ENCODE measurements at places on chromosomes 6 and 20. TPM values are rescaled to one million over a fixed set of nuclear protein-coding genes. Genes with fewer than 3 reads are reported as not detected.

Gene LGSN
- 3.5 TPM for total RNA-seq

- no peak overlapping the region for H3K27ac ChIP-seq
- no peaks in the 10 kb centered on the region for H3K36me3 ChIP-seq
- no peaks in the 10 kb centered on the region for H3K27me3 ChIP-seq
- H3K4me1 ChIP-seq, result no peaks in the 10 kb centered on the region
Observed at GRCh38 chr6:2033544-2033943, 211.9 kb downstream of the GMDS start.

Gene EGFL8
- total RNA-seq, result 10.5 TPM

- peaks cover 2% of the 10 kb centered on the region for H3K36me3 ChIP-seq
- no peak overlapping the region for H3K27ac ChIP-seq
- no peaks in the 10 kb centered on the region for H3K4me1 ChIP-seq
- H3K4me3 ChIP-seq, result no peak overlapping the region
Observed at GRCh38 chr6:25524542-25524941, 127.5 kb upstream of the SCGN start.

DNA sequence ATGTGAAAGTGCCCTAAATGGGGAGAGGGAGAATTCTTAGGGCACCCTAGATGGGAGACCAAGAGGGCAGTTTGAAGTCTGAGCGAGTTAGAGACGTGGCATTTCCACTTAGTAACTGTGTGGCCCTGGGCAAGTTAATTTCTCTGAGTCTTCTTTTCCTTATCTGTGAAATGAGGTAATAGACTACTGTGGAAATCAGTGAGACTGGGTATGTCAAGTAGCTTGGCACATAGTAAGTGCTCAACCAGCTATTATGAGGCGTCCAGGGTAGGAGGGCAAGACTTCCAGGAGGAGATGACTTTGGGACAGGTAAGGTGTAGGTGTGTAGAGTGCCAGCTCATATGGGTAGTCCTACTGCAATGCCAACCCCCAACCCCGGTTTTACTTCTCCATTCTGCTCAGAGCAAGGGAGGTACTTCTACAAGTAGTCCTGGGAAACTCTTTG lies 770 bp downstream of the KIF3B start:
- DNase-seq, result no peak
- peak overlapping the region; percentile 74 for H3K4me3 ChIP-seq
- no peaks in the 10 kb centered on the region for H3K36me3 ChIP-seq
- H3K27me3 ChIP-seq, result no peaks in the 10 kb centered on the region
- H3K27ac ChIP-seq, result peak overlapping the region; percentile 84

Gene SOBP
- total RNA-seq, result 9.2 TPM

Gene TNF
- total RNA-seq, result 6.6 TPM

DNA sequence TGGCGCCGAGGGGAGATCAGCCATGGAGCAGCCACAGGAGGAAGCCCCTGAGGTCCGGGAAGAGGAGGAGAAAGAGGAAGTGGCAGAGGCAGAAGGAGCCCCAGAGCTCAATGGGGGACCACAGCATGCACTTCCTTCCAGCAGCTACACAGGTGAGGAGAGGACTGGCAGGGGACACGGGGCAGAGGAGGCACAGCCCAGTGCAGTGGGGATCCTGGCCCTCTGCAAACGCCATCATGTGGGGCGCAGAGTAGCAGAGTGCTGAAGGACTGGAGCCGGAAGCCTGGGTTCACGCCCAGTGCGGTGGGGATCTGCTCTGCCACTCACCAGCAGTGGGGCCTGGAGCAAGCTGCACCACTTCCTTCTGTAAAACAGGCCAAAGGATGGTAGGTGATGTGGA lies 41.1 kb upstream of the FANCE start:
- peaks cover 3% of the 10 kb centered on the region for H3K4me1 ChIP-seq
- H3K27ac ChIP-seq, result no peak overlapping the region
- no peaks in the 10 kb centered on the region for H3K27me3 ChIP-seq
- H3K4me3 ChIP-seq, result no peak overlapping the region
- no peak for DNase-seq
- no peaks in the 10 kb centered on the region for H3K36me3 ChIP-seq

Gene PNLDC1
- 0.23 TPM for total RNA-seq

Gene MYL9
- 239 TPM for total RNA-seq

Gene APOBEC2
- 0.51 TPM for total RNA-seq

Gene EPPIN
- total RNA-seq, result 0.09 TPM

GRCh38 chr20:10784554-10785183 lies 110.9 kb upstream of the JAG1 start:
- H3K4me3 ChIP-seq, result no peak overlapping the region
- no peaks in the 10 kb centered on the region for H3K4me1 ChIP-seq

DNA sequence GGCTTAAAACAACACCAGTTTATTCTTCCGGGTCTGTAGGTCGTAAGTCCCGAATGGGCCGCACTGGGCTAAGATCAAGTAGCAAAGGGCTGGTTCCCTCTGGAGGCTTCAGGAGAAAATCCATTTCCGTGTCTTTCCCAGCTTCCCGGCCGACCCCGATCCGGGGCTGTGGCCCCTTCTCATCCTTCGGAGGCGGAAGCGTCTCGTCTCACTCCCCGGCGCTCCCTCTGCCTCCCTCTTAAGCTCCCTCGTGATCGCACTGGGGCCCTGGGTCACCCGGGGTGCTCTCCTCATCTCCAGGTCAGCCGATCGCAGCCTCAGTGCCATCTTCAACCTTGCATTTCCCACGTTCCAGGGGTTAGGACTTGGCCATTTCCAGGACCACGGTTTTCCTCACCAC lies 199.4 kb downstream of the WDR27 start:
- H3K27ac ChIP-seq, result no peak overlapping the region
- no peak overlapping the region for H3K4me3 ChIP-seq

- no peaks in the 10 kb centered on the region for H3K36me3 ChIP-seq
- H3K4me1 ChIP-seq, result peaks cover 2% of the 10 kb centered on the region
- H3K4me3 ChIP-seq, result no peak overlapping the region
- H3K27me3 ChIP-seq, result no peaks in the 10 kb centered on the region
Observed at GRCh38 chr6:40348591-40348990, 238.6 kb downstream of the LRFN2 start.

- DNase-seq, result peak; percentile 43
- peaks cover 12% of the 10 kb centered on the region for H3K36me3 ChIP-seq
- no peak overlapping the region for H3K27ac ChIP-seq
- H3K27me3 ChIP-seq, result no peaks in the 10 kb centered on the region
- H3K4me1 ChIP-seq, result peaks cover 3% of the 10 kb centered on the region
- H3K4me3 ChIP-seq, result no peak overlapping the region
Observed at GRCh38 chr6:154403788-154404187, 47.2 kb upstream of the IPCEF1 start.

DNA sequence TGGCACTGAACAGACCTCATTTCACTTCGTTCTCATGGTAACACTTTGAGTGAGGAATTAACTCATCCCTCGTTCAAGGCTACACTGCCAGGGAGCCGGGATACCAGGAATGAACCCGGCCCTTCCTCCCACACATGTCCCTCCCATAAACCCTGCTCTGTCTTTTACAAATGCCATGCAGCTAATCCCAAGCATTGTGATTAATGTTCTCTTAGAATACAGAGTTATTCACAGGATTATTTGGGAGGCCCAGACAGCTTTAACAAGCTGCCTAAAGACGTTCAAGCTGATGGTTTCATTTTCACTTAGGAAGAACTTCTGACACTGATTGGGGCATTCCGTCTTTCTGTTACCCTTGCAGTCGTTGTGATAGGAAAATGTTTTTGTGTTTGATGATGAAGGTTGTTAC lies 42.5 kb upstream of the CD83 start:
- peak overlapping the region; percentile 64 for H3K27ac ChIP-seq
- H3K27me3 ChIP-seq, result no peaks in the 10 kb centered on the region
- DNase-seq, result peak; percentile 38
- H3K36me3 ChIP-seq, result no peaks in the 10 kb centered on the region
- peaks cover 4% of the 10 kb centered on the region for H3K4me1 ChIP-seq

GRCh38 chr6:130967502-130968445 lies 95.3 kb downstream of the EPB41L2 start:
- peaks cover 4% of the 10 kb centered on the region for H3K4me1 ChIP-seq
- H3K4me3 ChIP-seq, result no peak overlapping the region
- no peak overlapping the region for H3K27ac ChIP-seq

GRCh38 chr6:40313582-40313981 lies 273.6 kb downstream of the LRFN2 start:
- H3K4me3 ChIP-seq, result no peak overlapping the region
- H3K27ac ChIP-seq, result no peak overlapping the region
- peaks cover 3% of the 10 kb centered on the region for H3K27me3 ChIP-seq

Gene TMEM170B
- total RNA-seq, result 9.2 TPM

DNA sequence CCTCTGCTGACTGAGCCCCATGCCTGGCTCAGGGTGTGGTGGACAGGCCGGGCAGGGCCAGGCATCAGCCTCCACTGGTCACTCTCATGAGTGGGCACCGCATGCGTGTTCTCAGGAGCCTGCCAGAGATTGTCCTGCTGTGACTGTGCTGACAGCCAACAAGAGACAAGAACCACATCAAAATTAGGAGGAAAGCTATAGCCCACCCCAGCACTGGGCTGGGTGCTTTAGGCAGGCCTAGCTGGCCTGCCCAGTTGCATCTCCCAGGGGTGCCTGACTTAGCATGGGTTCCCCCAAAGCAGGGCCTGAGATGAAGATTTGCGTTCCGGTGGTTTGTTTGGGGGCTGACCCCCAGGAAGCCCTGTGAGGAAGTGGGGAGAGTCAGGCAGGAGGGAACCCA lies 53.9 kb downstream of the LINC00237 start:
- no peaks in the 10 kb centered on the region for H3K36me3 ChIP-seq
- H3K4me3 ChIP-seq, result no peak overlapping the region
- no peaks in the 10 kb centered on the region for H3K4me1 ChIP-seq
- no peaks in the 10 kb centered on the region for H3K27me3 ChIP-seq

- no peak for DNase-seq
- no peaks in the 10 kb centered on the region for H3K27me3 ChIP-seq
- no peaks in the 10 kb centered on the region for H3K36me3 ChIP-seq
- H3K4me3 ChIP-seq, result no peak overlapping the region
- H3K4me1 ChIP-seq, result peaks cover 45% of the 10 kb centered on the region
Observed at GRCh38 chr6:168030908-168031307, 33.4 kb downstream of the KIF25 start.

DNA sequence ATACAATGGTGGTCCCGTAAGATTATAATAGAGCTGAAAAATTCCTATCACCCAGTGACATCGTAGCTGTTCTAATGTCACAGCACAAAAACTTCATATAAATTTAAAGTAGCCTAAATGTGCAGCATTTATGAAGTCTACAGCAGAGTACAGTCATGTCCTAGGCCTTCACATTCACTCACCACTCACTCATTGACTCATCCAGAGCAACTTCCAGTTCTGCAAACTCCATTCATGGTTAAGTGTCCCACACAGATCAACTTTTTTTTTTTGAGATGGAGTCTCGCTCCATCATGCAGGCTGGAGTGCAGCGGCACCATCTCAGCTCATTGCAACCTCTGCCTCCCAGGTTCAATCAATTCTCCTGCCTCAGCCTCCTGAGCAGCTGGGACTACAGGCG lies 20.9 kb upstream of the KCNG1 start:
- no peak overlapping the region for H3K27ac ChIP-seq
- no peaks in the 10 kb centered on the region for H3K36me3 ChIP-seq
- no peaks in the 10 kb centered on the region for H3K27me3 ChIP-seq
- H3K4me1 ChIP-seq, result no peaks in the 10 kb centered on the region

Gene HLA-E
- 611 TPM for total RNA-seq

Gene HNF4A
- 0.67 TPM for total RNA-seq

- DNase-seq, result no peak
- H3K36me3 ChIP-seq, result no peaks in the 10 kb centered on the region
- H3K4me1 ChIP-seq, result peaks cover 3% of the 10 kb centered on the region
- H3K27ac ChIP-seq, result no peak overlapping the region
- H3K4me3 ChIP-seq, result no peak overlapping the region
Observed at GRCh38 chr6:80527552-80528052, 421.1 kb downstream of the BCKDHB start.

Gene CYP24A1
- total RNA-seq, result 1.5 TPM

DNA sequence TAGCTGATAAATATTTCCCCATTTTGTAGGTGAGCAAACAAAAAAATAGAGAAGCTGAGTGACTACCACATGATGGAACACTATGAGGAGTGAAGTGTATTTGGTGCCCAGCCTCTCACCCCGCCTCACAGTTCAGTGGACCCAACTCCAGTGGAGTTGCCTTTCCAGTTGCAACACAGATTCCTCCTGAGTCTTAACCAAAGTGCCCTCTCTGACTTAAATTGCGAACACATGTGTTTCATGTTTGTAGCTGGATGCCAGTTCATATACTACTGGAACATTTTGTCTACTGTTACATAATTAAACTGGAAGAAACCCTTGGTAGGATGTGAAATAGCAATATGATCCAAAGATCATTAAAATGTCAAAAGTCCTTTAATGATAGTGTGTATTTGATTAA lies 448.9 kb downstream of the COL12A1 start:
- no peaks in the 10 kb centered on the region for H3K4me1 ChIP-seq
- no peaks in the 10 kb centered on the region for H3K27me3 ChIP-seq
- DNase-seq, result peak; percentile 57
- no peak overlapping the region for H3K27ac ChIP-seq

DNA sequence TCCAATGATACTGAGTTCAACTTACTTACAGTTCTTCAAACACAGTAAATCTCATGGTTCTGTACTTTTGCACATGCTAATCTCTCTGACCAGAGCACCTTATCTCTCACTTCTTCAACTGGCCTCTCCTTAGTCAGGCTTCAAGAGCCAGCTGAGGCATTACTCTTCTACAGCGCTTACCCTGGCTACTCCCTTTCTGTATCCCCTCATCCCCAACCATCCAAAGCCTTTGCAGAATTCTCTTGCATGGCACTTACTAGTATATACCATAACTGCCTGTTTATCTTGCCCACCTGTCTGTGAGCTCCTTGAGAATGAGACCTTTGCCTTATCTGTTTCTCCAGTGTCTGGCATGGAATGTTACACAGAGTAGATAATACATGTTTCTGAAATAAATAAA lies 49.2 kb downstream of the SESN1 start:
- DNase-seq, result no peak
- H3K27ac ChIP-seq, result no peak overlapping the region
- no peaks in the 10 kb centered on the region for H3K27me3 ChIP-seq
- H3K4me1 ChIP-seq, result no peaks in the 10 kb centered on the region
- H3K4me3 ChIP-seq, result no peak overlapping the region

DNA sequence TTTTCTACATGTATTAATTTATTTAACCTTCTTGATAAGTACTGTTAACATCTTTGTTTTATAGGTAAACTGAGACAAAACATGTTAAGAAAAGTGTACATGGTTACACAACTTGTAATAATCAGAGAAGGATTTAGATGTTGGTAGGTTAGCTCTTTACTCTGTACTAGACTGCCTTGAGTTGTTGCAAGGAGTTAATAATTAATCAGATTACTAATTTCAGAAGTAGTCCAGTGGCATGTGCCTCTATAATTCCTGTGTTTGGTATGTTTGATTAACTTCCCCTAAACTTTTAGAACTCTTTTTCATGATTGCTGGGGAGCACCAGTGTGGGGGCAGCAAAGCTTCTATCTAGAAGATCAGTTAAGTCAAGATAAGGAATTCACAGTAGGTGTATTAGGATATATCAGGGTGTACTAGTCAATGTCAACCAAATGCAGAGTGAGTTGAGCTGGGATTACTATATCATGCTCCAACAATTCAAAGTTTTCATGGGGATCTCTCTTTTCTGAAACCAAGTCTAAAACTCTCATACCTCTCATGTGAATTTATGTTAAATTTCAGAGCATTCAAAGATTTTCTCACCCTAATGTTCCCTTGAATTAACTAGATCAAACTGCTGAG lies 129.7 kb upstream of the AHI1 start:
- no peaks in the 10 kb centered on the region for H3K4me1 ChIP-seq
- H3K4me3 ChIP-seq, result no peak overlapping the region
- DNase-seq, result no peak
- no peaks in the 10 kb centered on the region for H3K27me3 ChIP-seq
- no peak overlapping the region for H3K27ac ChIP-seq

Gene PACRG
- total RNA-seq, result 10.6 TPM

Gene DEFB113
- not detected for total RNA-seq

Gene TREML2
- total RNA-seq, result 1.4 TPM

Gene DBNDD2
- total RNA-seq, result 11.7 TPM

GRCh38 chr6:144559865-144560593 lies 274.9 kb downstream of the UTRN start:
- no peaks in the 10 kb centered on the region for H3K27me3 ChIP-seq
- peaks cover 13% of the 10 kb centered on the region for H3K36me3 ChIP-seq
- DNase-seq, result peak; percentile 34
- H3K4me1 ChIP-seq, result peaks cover 7% of the 10 kb centered on the region
- H3K4me3 ChIP-seq, result no peak overlapping the region

Gene PRPH2
- total RNA-seq, result 2.6 TPM

Measured in lung (tissue), 17 donors.